ENCODE measurements at places on chromosomes 16 and 17.

DNA sequence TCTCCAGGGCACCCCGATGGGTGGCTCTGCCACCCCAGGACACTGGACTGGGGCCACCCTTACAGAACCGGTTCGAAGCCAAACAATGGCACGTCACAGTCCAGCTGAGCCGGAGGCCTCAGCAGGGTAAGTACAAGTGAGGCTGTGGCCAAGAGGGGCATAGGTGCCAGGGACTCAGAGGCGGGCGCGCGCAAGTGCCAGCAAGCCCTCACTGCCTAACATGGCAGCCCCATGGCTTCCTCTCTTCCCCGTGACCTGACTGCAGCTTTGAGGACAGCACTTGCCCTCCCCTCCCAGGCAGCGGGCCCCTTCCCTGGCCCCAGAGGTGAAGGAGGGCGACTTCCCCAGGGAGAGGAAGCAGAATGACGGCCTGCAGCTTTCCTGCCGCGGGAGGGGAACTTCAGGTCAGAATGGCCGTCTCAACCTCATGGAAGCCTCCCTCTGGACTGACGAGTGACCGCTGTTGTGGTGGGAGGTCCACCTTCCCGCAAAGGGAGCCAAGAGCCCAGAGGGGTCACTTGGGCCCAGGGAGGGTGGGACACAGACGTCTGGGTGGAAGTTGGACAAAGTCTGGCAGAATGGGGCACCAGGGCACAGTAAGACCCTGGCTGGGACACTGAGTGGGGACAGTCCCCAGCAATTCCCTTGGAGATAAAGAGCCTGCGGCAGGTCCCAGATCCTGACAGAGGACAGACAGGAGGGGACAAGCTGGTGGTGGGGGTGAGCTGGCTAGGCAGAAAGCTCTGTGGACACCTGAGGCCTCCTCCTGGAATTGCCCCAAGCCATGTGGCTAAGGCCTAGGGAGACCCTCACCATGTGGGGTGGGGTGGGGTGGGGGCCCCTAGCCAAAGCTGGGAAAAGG, 52.1 kb upstream of the TOB1 start:
- DNase-seq = no peak

GRCh38 chr17:62998665-62999393, 32.8 kb downstream of the TANC2 start:
- no peak for DNase-seq

DNA sequence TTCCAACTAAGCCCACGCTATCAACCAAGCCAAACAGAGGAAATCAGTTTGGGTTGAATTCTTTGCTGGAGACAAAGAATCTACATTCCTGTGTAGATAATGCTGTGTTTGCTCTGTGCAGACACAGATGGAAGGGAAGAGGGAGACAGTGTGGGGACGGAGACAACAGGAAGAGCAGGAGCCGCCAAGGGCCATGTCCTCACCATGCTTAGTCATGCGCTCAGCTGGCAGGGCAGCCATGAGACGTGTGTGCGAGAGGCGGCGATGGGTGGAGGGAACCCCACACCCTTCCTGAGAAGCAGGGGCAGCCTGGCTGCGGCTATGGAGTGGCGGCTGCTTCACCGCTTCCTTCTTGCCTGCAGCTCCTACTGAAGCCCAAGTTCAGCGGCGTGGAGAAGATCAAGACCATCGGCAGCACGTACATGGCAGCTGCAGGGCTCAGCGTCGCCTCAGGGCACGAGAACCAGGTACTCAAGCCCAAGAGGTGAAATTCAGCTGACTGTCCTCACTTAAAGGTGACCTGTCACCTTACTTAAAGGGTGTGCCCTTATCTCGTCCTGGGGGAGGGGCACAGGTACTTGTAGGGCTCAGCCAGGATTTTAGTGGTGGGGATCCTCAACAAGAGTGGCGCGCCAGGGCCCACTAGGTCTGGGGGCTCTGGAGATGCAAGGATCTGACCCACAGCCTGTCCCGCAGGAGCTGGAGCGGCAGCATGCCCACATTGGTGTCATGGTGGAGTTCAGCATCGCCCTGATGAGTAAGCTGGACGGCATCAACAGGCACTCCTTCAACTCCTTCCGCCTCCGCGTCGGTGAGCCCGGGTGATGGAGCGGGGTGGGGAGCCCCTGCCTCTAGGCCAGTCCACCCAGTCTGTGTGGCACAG, 47.5 kb downstream of the ADCY7 start:
- peak; percentile 82 for DNase-seq

DNA sequence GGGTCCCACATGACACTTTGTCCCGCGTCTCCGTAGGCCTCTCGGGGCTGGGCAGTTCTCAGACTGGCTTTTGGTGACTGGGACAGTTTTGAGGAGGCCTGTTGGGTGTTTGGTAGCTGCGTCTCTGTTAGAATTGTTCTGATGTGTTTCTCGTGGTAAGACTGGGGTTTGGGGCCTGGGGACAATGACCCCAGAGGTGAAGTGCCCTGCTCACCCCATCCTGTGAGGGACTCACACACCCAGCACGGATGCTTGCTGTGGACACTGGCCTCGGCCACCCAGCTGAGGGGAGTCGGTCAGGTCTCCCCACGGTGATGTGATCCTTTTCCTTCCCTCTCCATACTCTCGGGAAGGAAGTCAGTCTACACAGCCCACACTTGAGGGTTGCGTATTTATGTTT, 50.3 kb downstream of the METRNL start:
- DNase-seq = no peak

DNA sequence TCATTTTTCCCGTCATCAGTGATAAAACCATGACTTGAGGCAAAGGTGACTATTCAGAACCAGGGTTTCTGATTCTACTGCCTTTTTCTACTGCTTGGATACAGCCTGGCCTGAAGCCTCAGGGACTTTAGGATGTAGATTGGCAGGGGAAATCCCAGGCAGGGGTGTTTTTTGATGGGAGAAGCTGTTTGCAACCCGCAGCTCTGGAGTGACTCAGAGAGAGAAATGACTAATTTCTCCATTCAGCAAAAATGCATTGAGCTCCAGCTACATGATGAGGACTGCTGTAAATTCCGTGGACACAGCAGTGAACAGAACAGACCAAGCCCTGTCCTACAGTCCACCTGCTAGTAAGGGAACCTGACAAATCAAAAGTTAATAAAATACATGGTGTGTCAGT, 560.6 kb downstream of the CDH13 start:
- no peak for DNase-seq

- no peak for DNase-seq
Measured at GRCh38 chr17:66714046-66715023, 120.6 kb upstream of the CACNG5 start.

DNA sequence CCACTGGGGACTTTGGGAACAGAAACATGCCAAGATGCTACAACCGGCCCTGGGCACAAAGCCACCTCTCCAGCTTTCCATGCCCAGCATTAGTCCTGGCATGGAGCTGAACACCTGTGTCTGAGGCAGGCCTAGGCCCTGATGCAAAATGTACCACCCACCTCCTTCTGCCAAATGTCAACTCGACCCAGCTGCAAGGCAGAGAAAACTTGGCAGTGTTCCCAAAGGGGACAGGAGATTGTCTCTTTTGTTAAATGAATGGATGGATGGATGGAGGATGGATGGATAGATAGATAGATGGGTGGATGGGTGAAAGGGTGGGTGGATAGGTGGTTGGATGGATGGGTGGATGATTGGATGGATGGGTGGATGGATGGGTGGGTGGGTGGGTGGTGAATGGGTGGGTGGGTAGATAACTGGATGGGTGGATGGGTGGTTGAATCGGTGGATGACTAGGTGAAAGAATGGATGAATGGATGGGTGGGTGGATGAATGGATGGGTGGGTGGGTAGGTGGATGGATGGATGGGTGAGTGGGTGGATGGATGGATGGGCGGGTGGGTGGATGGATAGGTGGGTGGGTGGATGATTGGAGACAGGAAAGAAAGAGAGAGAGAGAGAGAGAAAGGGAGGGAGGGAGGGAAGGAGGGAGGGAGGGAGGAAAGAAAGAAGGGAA, 73.4 kb upstream of the TNRC6C start:
- no peak for DNase-seq

- DNase-seq = no peak
Measured at GRCh38 chr17:49576088-49576916, 631 bp downstream of the NXPH3 start.

GRCh38 chr17:47690121-47690520, 3.8 kb upstream of the TBKBP1 start:
- no peak for DNase-seq

- DNase-seq = peak; percentile 13
Measured at GRCh38 chr17:20280051-20280450, 187.3 kb downstream of the LGALS9B start.

DNA sequence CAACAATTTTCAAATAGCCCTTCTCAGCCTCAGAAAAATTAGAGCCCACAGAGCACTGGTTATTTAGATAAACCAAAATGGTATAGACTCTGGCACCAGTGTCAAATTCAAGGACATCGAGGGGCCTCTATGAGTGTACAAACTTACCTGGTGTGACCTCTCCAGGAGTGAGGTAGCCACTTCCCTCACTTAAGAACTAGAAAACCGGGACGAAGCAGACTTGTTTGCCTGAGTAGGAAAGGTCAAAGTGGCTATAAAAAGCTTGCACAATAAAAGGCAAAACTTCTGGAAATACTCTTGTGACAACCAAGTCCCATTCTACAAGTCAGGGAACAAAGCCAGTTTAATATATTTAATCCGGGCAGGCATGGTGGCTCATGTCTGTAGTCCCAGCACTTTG, 39.2 kb upstream of the PRSS54 start:
- DNase-seq = no peak

GRCh38 chr17:13777003-13777402, 175.3 kb upstream of the HS3ST3A1 start:
- no peak for DNase-seq

DNA sequence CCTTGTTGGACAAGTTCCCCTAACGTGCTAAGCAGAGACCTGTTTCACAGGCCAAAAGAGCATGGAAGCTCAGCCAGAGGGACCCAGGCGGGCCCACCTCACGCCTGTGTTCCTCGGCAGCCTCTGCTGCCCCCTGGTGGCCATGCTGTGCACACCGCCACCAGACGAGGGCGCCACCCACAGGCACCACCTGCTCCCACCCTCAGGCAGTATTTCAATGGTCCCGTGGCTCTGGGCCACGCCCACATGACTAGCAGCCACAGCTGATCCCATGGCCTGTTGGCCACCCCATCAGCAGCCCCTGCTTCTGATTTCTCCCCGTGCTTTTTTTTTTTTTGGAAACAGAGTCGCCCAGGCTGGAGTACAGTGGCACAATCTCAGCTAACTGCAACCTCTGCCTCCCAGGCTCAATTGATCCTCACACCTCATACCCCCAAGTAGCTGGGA, 18.9 kb downstream of the MPG start:
- peak; percentile 88 for DNase-seq

- no peak for DNase-seq
Measured at GRCh38 chr17:66214884-66215528, 14.2 kb downstream of the APOH start.

DNA sequence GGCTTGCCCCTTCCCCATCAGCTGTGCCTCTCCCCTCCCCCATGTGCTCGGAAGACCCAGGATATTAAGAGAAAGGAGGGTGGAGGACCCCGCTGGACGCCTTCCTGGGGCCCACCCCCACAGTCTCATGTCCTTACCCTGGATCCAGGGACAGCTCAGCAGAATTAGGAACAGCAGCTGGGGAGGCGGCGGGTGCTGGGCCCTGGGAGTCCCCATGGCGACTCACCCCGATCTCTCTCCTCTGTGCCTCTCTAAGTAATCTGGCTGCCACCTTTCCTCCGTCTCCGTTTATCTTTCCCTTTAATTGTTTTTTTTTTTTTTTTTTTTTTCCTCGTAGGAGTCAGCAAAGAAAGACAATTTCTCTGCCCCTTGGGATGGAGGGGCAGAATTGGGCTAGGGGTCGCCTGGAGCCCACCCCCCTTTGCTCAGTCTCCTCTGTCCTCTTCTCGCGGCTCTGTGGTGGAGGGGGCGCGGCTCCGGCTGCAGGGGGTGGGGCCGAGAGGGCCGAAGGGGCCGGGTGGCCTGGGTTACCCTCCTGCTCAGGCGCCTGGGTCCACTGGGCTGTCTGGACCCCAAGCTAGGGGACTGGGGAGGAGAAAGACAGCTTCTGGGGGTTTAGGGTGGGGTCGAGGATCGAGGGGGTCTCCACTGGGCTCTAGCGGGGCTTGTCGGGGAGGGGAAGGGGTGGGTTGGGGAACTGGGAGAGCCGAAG, 390 bp downstream of the SEZ6L2 start:
- no peak for DNase-seq

GRCh38 chr16:30184096-30184890, 891 bp downstream of the CORO1A start:
- peak; percentile 74 for DNase-seq

DNA sequence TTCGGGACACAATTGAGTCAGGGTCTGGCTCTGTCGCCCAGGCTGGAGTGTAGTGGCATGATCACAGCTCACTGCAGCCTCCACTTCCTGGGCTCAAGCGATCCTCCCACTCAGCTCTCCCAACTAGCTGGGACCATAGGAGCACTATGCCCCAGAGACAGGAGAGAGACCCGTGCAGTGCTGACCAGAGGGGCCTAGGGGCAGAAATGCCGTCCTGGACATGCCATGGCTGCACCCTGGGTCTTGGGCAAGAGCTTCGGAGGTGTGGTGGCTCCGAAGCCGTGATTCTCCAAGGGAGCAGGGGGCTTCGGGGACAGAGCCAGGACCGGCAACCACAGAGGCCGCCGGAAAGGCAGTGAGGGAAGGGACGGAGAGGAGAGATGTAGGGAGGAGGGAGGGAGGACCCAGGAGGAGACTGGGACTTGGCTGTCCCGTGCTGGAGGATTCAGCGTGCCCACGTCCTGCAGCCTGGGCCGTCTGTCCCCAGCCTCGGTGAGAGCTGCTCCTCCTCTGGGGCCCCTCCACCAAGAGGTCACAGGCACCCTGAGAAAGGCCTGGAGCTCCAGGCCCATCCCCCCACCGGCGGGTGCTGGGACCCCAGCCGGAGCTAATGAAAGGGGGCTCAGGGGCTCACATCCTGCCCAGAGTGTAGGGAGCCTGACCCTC, 21.9 kb downstream of the TPSD1 start:
- DNase-seq = no peak

DNA sequence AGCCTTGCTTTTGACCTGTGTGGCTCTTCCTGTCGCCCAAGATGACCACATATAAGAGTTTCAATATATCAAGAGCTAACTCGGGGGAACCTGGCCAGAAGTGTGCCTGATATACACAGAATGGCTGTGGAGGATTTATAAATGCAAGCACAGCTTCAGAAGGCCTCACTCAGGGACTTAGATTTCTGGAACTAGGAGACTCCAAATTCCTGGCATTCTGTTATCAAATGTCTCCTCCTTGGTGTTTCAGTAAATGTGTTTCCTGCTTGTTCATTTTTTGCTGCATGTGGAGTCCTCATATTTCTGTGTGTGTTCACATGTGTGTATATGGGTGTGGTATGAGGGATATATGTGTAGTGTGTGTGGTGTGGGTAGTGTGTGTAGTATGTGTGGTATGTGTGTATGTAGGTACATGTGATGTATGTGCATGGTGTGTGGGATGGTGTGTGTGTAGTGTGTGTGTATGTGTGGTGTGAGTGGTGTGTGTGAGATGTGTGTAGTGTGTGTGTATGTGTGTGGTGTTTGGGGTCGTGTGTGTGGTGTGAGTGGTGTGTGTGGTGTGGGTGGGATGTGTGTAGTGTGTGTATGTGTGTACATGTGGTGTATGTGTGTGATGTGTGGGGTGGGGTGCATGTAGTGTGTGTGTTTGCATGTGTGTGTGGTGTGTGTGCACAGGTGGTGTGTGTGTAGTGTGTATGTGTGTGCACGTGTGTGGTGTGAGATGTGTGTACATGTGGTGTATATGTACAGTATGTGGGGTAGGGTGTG, 981 bp upstream of the CD300H start:
- no peak for DNase-seq

All from MV-4-11 (cell line).